ENCODE measurements at places on chromosomes 4 and X. TPM values are rescaled to one million over a fixed set of nuclear protein-coding genes. Genes with fewer than 3 reads are reported as not detected.

Gene SLC9B1
- not detected for total RNA-seq

Gene NAP1L3
- 0.62 TPM for total RNA-seq

Gene SPANXB1
- total RNA-seq: 1.9 TPM

Gene PLAC1
- total RNA-seq: 0.82 TPM

Gene KLB
- total RNA-seq: 0.18 TPM

Gene PHKA1
- total RNA-seq: 20.9 TPM

Gene TDO2
- 0.94 TPM for total RNA-seq

Gene MMAA
- total RNA-seq: 1.6 TPM

Gene CXCL1
- 11.7 TPM for total RNA-seq

Gene FABP2
- total RNA-seq: not detected

Gene IL1RAPL2
- not detected for total RNA-seq

Gene VCX
- not detected for total RNA-seq

Gene SASH3
- total RNA-seq: not detected

Gene COQ2
- 17.8 TPM for total RNA-seq

Gene XAGE2
- not detected for total RNA-seq

Gene ZNF157
- not detected for total RNA-seq

Gene SLC6A14
- total RNA-seq: not detected

Gene GAGE2A
- not detected for total RNA-seq

Gene MAGEB4
- total RNA-seq: not detected

Gene FRMD7
- total RNA-seq: not detected

Gene CDKL5
- 5.2 TPM for total RNA-seq

Gene KIT
- total RNA-seq: not detected

Gene MSANTD1
- total RNA-seq: 0.05 TPM

Gene MAGEA1
- total RNA-seq: not detected

Gene MAGEB1
- not detected for total RNA-seq

Gene ADGRG2
- 7.0 TPM for total RNA-seq

Gene CLGN
- total RNA-seq: 5.3 TPM

Gene PDLIM3
- 0.24 TPM for total RNA-seq

Gene FATE1
- not detected for total RNA-seq

Gene CTAG1A
- not detected for total RNA-seq

Gene KLHL5
- total RNA-seq: 59.4 TPM

Gene RNF150
- total RNA-seq: 0.36 TPM

Gene HERC5
- total RNA-seq: 3.5 TPM

Gene DGAT2L6
- total RNA-seq: not detected

Gene TRAPPC11
- 10.4 TPM for total RNA-seq

Gene TMSB15C
- total RNA-seq: 0.07 TPM

Gene USP17L5
- not detected for total RNA-seq

Gene EIF1AX
- total RNA-seq: 104 TPM

Gene ANAPC10
- 14.5 TPM for total RNA-seq

Gene CSN1S1
- total RNA-seq: not detected

Data from A549 treated with RU486 at 1 μM for 4 hours (cell line).